NCI-H2107 (cell line): ENCODE measurements at places on chromosomes 12 and 14.

DNA sequence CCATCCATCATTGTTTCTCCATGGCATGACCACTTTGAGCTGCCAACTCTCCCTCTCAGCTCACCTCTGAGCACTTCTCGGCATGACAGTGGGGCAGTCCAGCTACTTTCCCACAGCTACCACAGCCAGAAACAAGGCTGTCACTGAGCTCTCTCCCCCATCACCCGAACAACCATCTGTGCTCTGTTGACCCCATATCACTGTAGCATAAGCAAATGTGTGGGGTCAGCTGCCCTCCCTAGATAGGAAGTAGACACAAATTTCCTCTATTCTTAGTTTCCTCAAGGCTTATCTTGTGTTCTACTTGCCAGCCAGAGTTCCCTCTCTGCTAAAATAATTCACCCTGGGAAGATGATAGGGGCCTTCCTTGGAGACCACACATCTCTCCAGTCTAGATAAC, 82.6 kb upstream of the FUT8 start:
- no peak for DNase-seq

GRCh38 chr14:99737451-99737951, 53.4 kb downstream of the CYP46A1 start:
- no peak for DNase-seq

DNA sequence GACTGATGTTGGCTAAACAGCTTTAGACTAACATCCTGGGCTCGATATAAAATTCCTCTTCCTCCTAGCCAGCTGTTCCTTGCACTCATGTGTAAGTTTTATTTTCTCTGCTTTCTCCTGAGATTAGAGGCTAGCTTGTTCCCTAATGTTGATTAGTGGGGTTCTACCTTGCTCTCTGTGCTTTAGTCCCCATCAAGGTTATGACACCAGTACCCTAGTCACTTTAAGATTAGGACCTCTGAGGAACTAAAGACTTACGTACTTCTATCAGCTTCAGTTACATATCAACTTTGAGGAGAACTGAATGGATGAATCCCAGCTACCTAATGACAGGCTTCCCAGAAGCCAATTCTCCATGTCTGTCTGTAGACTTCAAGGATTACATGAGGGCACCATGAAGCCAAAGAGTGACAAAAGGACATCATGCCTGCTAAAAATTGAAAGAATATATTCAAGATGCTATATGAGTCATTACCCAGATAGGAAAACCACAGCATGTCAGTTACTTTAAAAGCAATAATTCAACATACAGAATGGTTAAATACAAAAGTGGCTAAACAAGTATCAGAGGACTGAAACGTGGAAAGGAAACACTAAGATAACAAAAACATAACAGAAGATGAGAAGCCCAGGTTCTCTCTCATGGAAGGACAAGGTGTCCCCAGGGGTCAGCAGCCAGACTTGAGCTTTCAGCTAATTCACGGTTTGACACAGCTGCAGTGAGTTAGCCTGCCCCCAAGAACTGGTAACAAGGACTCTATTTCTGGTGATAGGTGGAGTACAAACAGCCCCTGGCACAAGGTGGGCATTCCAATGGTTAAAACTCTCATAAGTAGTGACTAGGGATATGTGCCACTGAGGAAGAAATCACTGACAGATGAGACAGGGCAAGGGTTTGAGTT, 20.4 kb downstream of the ADAM20 start:
- no peak for DNase-seq

- no peak for DNase-seq
Observed at GRCh38 chr12:43273467-43273866, 278.5 kb downstream of the ADAMTS20 start.

DNA sequence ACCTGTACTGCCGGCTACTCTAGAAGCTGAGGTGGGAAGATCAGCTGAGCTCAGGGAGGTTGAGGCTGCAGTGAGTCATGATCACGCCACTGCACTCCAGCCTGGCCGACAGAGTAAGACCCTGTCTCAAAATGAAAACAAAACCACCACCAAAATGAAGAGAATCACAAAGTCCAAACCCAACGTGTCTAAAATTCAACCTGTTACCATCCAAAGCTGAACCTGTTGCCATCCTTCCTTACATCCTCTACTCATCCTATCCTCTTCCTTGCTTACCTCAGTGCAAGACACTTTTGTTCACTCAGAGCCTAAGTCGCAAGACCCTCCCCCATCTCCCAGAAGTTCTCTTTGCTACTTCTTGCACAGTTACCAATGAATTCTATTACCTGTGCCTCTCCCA, 299.7 kb downstream of the ATP23 start:
- no peak for DNase-seq

DNA sequence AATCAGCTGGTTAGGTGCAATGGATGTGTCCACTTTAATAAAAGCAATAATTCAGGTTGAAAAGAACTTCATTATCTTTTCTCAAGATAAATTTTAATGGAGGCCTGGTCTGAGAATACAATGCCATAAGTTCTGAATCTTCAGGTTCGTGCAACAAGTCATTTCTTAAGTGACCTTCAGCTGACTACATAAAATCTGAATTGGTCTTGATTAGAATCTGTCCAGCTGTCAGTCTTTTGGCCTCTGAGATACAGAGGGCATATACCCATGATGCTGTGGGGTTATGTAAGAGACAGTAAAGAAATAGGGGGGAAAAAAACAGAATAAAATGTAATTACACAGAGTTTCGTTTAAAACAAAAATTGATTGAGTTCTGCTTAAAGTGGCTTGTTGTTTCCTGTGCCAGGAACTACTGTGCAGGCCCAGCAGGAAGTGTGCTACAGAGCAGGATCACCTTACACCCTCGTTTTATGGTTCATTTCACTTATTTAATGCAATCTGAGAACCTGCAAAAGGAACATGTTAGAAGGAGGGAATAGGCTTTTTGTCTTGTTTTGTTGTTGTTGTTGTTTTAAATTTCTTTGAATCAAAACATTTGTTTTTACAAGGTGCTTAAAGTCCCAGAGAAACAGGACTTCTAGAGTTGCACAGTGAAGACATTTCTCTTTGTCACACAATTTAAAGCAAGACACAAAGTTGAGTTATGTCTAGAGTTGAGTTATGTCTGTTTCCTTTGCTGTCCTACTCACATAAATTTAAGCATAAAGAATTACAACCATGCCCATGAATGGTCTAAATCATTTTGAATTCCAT, 64.2 kb downstream of the LGR5 start:
- peak; percentile 56 for DNase-seq

GRCh38 chr12:16155938-16156337, 121.5 kb downstream of the SLC15A5 start:
- no peak for DNase-seq

- DNase-seq, result no peak
Observed at GRCh38 chr12:122963941-122964265, 2.4 kb downstream of the ABCB9 start.

GRCh38 chr14:105581551-105582341, 55.4 kb downstream of the TMEM121 start:
- no peak for DNase-seq

DNA sequence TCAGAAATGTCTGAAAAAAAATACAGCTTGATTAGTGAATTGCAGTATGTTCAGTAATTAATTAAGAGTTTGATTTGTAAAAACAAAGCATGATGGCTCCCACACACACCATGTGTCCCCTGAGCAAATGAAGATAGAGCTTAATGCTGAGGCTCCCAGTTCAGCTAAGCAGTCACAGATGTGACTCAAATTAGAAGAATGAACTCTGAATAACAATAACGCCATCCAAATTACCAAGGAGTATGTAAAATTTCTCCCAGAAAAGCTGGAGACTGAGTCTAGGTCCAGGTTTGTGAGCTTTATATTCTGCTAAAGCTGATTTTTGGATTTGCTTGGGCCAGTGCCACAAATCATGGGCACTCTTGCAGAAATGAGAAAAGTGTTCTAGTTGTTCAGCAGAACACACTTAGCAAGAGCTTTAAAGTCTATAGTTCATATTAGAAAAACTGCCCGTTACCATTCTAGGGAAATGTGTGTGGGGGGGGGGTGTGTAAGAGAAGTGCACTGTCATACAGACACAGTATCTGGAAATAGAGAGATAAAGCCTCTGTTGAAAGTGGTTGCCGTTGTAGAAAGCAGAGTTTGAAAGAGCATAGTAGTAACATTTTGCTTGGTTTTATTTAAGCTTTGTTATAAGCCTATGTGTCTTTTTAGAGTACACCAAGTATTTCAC, 253.1 kb downstream of the BCAT1 start:
- DNase-seq, result no peak
